Vagina (tissue), 2 donors: ENCODE measurements at places on chromosomes 13 and 19.

DNA sequence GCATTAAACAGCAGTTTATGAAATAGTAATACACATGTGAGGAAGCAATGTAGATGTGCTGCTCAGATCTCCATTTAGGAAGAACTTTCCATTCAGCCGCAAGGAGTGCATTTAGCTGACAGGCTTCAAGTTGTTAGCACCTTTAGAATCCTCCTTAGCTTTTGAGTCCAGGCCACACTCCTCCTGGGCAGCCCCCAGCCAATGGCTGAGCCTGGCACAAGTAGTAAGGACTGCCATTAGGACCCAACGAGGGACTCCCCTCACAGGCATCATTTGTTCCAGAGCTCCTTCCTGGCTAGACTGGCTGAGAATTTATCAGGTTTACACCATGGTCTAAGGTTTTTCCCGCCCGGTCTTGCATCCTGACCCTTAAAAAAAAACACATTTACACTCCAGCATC, 201.4 kb downstream of the DIAPH3 start:
- DNase-seq = no peak

DNA sequence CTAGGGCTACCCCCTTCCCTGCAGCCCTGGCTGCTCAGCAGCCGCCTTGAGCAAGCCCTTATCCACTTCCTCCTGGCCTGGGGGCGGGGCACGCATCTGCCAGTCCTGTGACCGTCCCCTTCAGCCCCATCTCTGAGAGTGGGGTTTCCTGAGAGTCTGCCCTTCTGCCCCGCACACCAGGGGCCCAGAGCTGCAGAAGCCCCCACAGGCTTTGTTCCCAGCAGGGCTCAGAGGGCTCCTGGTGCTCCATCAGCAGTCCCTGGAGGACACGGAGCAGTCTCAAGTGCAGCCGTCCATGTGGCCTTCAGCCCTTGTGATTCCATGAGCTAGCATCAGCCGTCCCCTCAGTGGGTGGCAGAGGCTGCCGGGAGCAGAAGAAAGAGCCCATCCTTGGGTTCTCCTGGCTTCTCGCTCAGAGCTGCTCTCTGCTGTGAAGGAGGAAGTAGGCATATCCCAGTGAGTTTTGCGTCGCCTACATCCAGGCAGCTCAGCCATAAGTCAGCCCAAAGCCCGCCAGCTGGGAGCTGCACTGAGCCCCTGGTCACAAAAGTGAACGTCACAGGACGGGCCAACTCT, 16.3 kb downstream of the MYO9B start:
- DNase-seq = no peak

GRCh38 chr19:4186087-4186993, 3.9 kb downstream of the ANKRD24 start:
- DNase-seq = no peak

- DNase-seq = no peak
Observed at GRCh38 chr13:20303636-20304035, 71.5 kb upstream of the GJB6 start.

GRCh38 chr13:67299072-67299635, 69.0 kb upstream of the PCDH9 start:
- DNase-seq = no peak

DNA sequence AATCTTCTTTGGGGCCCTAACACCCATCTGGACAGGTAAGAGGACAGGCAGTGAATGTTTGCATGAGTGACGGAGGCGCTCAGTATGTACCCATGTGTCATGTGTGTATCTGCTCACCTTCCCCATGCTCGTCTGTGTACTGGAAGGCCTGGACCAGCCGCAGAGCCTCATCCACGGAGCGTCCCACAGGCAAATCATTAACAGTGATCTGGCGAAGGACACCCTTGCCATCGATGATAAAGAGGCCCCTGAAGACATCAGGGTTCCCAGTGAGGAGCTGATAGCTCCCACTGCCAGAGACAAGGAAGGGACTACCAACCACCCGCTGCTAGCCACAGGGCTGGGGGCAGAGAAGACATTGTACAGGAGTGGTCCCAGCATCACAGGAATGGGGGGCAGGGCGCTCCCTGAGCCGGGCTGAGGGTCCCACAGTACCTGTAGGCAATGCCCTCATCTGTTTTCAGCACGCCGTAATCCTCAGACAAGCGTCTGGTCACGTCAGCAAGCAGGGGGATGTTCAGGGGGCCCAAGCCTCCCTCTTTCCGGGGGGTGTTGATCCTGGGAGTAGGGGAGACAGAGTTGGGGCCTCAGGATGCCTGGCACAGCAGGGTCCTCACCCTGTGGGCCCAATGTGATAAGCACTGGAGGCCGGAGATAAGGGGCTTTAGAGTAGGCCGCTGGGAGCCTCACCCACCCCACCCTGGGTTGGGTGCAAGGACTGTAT, 1.7 kb downstream of the PRDX2 start:
- no peak for DNase-seq

DNA sequence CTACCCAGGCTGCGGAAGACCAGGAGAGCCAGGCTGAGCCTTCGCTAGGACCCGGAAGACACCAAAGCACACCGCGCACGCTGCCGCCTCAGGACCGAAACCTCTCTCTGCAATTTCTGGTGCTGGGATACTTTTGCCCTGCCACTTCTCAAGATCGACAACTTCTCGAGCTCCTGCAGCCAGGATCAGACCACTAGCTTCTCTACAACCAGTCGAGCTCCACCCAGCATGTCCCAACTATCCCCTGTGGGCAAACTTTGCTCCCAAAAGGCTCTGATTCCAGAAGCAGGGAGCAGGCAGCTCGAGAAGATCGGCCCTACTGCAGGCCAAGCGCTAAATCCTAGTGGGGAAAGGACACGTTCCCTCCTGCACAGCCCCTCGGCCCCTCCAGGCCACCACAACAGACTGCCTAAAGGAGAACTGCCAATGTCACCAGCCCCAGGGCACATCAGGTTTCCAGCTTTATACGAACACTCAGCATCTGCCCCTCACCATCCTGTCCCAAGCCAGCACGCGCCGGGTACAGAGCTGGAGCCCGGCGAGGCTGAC, 979 bp downstream of the AKAP8 start:
- DNase-seq = no peak

- peak; percentile 92 for DNase-seq
Observed at GRCh38 chr13:46552889-46553520, at the start of gene LRCH1. LRCH1 (plus strand) TSS chr13:46553170; CDS start chr13:46553397, 227 bp downstream.

- DNase-seq = no peak
Observed at GRCh38 chr13:32988608-32989289, 27.5 kb upstream of the KL start.

- no peak for DNase-seq
Observed at GRCh38 chr13:73399347-73400216, 340.8 kb downstream of the KLF5 start.

GRCh38 chr13:109655206-109655600, 131.2 kb downstream of the IRS2 start:
- no peak for DNase-seq

DNA sequence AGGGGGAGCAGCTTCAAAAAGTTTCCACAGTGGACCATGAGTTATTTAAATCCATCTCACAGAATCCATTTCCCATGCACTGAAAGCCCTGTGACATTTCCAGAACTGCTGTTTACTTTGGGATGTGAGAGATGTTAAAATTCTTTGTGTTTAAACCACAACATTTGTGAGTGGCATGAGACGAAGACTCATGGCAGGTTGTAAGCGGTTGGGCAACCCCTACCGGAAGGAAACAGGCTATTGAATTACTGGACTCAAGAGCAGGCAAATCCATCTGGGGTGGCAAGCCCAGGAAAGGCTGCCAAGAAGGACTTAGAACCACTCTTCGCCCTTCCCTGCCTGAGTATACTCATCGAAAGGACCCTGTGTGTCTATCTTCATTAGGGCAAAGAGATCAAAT, 22.3 kb upstream of the CLDN10 start:
- DNase-seq = no peak

GRCh38 chr19:1512671-1513498, at the start of gene ADAMTSL5:
ADAMTSL5 (minus strand) TSS chr19:1513019; CDS start chr19:1510943, 2,076 bp downstream.
- DNase-seq = no peak

GRCh38 chr19:44600466-44600865, 12.9 kb upstream of the IGSF23 start:
- DNase-seq = no peak

DNA sequence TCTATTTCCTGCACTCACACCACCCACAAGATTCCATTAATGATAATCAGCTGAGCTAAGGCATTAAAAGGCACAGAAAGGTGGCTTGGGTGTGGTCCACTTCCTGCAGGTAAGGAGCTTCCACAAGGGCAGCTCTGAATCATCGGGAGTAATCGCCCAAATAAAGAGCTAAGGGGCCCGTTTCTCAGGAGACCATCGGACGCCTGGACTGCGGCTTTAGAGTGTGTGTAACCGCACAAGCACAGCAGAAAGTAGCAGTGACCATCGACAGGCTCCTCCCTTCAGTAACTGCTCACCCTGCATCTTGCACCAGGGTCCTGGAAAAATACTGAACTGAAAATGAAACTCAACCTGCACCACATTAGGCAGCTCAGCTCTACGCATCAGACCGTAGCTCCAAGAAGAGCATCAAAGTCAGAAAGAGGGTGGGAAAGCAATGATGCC, 6.0 kb downstream of the STK24 start:
- no peak for DNase-seq

DNA sequence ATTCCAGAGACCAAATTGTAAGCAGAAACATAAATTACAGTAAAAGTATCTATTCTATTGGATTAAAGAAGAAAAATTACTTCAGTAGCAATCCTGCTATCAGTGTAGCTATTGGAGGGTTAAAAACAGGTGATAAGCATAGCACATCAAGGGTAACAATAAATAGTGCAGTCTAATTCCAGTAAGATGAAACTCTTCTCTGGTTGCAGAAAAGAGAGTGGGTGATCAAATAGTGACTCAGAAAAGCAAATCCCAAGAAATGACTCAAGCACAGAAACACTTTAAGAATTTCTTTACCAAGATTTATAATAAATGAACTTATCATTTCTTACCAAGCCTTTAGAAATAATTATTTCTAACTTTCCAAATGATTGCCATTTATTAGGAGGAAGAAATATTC, 135.7 kb downstream of the LMO7 start:
- no peak for DNase-seq
